ENCODE measurements at places on chromosomes 12 and 14.
A peak's percentile ranks its signal among the peaks of the same experiment; 100 is the strongest.

GRCh38 chr12:72610854-72611358 is 338.7 kb downstream of the TRHDE start:
- no peak for DNase-seq

DNA sequence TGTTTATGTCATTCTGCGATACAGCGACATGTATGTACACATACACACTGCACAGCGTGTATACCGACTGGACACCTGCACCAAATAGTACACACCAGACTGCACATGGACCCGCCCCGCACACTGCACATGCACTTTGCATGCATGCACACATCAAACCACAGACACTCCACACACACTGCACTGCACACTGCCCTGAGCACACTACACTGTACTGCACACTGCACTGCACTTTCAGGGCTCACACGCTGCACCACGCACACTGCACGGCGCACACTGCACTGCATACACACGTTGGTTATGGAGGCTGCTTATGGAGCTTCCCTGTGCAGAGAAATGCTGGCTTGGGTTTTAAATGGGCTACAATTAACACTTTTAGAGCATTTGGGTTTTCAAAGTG is 1.6 kb downstream of the PAPLN start:
- DNase-seq, result no peak

DNA sequence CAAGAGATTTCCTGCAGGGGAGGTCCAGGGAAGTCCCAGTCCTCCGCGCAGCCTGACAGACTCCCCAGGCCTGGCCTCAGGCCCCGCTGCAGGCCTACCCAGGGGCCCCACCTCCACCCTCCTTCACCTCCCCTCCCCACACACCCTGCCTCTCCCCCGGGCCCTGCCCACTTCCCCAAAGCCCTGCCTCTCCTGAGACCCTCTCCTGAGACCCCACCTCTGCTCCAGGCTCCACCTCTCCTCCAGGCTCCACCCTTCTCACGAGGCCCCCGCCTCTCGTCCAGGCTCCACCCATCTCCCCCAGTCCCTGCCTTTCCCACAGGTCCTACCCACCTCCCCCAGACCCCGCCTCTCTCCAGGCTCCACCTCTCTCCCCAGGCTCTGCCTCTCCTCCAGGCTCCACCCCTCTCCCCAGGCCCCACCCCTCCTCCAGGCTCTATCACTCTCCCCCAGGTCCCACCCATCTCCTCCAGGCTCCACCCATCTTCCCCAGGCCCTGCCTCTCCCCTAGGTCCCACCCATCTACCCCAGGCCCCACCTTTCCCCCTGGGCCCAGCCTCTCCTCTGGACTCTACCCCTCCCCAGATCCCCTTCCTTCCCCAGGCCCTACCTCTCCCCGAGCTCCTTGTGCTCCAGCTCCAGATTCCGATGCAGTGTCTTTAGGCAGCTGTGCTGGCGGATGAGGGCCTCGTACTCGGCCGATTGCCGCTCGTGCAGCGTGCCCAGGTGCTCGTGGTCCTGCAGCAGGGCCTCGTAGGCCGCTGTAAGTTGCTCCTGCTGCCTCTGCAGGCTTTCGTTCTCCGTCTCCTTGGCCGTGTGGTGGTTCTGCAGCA is 58.8 kb upstream of the GPR68 start:
- peak; percentile 10 for DNase-seq

GRCh38 chr14:92584816-92585215 is 71.2 kb downstream of the RIN3 start:
- DNase-seq, result peak; percentile 47

- no peak for DNase-seq
Measured at GRCh38 chr12:2415568-2415944, 362.8 kb downstream of the CACNA1C start.

DNA sequence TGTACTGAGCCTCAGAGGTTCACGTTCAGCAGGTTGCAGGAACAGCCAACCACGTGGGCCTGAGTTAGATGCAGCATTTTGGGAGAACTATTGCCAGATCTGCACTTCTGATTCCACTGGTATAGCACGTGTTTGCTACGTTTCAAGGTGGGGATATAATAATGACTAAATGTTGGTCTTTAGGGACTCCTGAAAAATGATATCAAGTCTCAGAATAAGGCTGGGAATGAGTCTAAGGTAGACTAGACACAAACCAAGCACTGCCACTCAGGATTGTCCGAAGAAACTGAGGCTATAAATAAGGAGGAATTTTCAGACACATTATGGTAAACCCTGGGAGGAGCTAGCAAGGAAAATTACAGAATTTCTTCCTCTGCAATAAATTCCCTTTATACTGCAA is 98.1 kb downstream of the ESR2 start:
- no peak for DNase-seq

All from choroid plexus epithelial cell (primary cell).